ENCODE measurements at places on chromosomes 11 and 22.
A peak's percentile ranks its signal among the peaks of the same experiment; 100 is the strongest.

GRCh38 chr11:72584939-72585597, 89.2 kb downstream of the PDE2A start:
- DNase-seq = no peak

- no peak for DNase-seq
Measured at GRCh38 chr11:77705195-77705875, 67.7 kb upstream of the CLNS1A start.

GRCh38 chr11:5476186-5476819, 12.2 kb upstream of the OR52D1 start:
- DNase-seq = peak; percentile 53

- no peak for DNase-seq
Measured at GRCh38 chr11:126202646-126203359, 8.6 kb downstream of the RPUSD4 start.

- DNase-seq = no peak
Measured at GRCh38 chr22:28951969-28952521, 68.7 kb downstream of the ZNRF3 start.

GRCh38 chr11:16018931-16019330, 337.4 kb downstream of the SOX6 start:
- DNase-seq = no peak

DNA sequence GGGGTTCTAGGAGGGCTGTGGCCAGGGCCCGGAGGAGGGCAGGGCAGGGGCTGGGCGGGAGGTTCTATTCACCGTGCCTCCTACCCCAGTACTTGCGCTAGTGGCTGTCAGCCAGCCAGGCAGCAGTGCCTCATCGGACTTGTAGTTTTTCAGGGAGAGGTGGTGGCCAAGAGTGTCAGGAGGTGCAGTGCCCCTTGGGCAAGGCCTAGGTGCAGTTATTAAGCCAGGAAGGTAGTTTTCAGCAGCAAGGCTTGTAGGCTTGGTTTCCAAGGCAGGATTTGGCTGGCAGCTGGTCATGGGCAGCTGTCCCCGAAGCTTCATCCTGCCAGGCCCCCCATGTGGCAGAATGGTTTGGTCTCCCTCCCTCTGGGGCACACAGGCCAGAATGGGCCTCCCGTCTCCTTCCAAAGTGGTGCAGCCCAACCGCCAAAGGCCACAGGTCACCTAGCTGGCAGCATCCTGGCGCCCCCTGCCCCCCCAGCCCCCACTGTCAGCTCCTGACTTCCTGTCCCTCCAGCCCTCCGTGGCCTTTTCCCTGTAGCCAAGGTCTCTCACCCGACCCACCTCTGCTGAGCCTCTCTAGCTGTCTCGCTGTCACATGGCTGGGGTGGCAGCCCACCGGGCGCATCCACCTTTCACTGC, 8.5 kb downstream of the CCDC88B start:
- DNase-seq = peak; percentile 60

GRCh38 chr11:118953265-118953664, 2.8 kb upstream of the UPK2 start:
- DNase-seq = peak; percentile 86

GRCh38 chr11:101848262-101848661, 66.5 kb upstream of the CEP126 start:
- DNase-seq = no peak

DNA sequence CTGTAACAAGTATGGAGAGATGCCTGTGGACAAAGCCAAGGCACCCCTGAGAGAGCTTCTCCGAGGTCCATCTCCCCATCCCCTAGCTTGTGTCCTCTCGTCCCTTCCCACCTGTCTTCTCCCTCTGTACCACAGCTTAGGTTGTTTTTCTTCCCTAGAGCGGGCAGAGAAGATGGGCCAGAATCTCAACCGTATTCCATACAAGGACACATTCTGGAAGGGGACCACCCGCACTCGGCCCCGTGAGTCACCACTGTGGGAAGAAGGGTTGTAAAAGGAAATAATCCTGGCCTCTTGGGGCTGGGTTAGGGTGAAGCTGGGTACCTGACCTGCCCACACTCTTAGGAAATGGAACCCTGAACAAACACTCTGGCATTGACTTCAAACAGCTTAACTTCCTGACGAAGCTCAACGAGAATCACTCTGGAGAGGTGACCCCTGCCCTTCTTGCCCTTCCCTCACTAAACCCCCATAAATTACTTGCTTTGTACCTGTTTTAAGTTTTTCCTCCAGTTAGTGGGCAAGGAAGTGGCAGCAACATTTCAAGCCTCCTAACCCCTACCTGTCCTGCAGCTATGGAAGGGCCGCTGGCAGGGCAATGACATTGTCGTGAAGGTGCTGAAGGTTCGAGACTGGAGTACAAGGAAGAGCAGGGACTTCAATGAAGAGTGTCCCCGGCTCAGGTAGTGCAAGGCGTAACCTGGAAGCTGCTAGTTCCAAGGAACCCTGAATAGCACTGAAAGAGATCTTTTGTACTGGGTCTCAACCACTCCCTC, 3.1 kb downstream of the TAF10 start:
- DNase-seq = no peak

GRCh38 chr22:19634226-19634975, 79.9 kb upstream of the SEPTIN5 start:
- peak; percentile 9 for DNase-seq

DNA sequence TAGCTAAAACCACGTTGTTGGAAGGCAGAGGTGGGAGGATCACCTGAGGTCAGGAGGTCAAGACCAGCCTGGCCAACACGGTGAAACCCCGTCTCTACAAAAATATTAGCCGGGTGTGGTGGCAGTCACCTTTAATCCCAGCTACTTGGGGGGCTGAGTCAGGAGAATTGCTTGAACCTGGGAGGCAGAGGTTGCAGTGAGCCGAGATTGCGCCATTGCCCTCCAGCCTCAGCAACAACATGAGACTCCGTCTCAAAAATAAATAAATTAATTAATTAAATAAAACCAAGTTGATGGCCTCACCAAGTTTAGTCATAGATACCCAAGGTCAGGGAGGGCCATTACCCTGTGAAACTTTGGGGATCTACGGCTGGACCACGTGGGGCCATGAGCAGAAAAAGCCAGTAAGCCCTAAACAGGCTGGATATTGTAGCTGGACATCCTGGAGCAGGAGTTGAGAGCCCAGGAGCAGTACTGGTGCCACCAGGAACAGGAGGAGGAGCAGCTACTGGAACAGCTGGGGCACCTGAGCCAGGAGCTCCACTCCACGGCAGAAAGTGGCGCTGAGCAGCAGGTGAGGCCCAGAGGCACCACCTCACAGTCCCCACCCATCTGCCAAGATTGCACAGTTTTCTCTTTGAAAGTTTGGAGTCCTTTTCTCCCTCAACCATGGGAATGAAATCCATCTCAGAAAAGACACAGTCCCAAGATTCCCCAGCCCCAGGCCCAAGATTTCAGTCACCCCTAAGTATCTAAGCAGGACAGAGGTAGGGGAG, 50.5 kb downstream of the BTG4 start:
- peak; percentile 2 for DNase-seq

- peak; percentile 52 for DNase-seq
Measured at GRCh38 chr11:75733431-75734107, 15.9 kb downstream of the MOGAT2 start.

All from SK-N-SH (cell line).